AG04449 (cell line): ENCODE measurements at places on chromosomes 5 and 9.

DNA sequence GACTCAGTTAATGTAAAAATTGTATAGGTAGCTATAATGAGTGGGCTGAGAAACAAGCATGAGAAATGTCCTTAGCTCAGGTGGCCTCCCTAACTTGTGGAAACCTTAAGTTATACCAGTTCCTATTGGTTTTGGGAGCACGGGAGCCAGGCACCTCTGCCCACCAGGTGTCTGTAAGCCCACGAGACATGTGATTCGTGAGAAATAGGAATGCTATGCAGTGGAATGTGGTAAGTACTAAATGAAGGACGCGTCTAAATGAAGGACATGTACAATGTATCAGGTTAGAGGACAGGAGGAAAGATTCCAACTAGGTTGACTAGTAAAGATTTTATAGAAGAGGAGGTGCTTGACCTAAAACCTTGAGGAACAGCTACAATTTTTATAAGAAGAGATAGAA is 46.0 kb upstream of the F2RL2 start:
- DNase-seq, result no peak

DNA sequence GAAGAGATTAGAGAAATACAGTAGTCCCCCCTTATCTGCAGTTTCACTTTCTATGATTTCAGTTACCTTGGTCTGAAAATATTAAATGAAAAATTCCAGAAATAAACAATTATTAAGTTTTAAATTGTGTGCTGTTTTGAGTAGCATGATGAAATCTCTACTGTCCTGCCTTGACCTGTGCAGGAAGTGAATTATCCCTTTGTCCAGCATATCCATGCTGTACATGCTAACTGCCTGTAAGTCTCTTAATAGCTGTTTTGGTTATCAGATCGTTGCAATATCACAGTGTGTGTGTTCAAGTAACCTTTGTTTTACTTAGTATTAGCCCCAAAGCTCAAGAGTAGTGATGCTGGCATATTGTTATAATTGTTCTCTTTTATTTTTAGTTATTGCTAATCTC is 11.2 kb upstream of the JAK2 start:
- DNase-seq, result no peak

DNA sequence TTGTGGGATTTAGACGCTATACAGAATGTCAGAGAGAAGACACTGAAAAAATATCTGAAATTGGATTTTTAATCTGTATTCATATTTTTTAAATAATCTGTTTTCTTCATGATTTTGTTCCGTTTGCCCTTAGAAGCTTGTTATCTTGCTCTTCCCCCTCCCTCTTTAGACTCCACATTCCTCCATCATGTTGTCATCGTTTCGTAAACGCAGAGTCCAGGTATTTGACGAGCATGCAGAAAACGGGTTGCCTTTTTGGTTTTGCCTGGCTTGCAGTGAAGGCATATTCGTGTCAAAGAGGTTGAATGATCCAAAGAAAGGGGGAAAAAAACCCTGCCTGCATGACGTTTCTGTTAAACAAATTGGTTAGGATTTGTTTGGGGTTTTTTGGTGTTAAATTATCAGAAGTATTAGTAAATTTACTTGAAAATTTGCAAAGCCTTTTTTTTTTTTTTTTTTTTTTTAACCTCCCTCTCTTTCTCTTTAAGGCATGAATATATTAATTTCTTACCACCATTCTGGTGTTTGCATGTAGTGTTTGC is 2.9 kb downstream of the SPTAN1 start:
- DNase-seq, result no peak

- no peak for DNase-seq
Observed at GRCh38 chr9:133713150-133713959, 24.8 kb downstream of the SARDH start.

DNA sequence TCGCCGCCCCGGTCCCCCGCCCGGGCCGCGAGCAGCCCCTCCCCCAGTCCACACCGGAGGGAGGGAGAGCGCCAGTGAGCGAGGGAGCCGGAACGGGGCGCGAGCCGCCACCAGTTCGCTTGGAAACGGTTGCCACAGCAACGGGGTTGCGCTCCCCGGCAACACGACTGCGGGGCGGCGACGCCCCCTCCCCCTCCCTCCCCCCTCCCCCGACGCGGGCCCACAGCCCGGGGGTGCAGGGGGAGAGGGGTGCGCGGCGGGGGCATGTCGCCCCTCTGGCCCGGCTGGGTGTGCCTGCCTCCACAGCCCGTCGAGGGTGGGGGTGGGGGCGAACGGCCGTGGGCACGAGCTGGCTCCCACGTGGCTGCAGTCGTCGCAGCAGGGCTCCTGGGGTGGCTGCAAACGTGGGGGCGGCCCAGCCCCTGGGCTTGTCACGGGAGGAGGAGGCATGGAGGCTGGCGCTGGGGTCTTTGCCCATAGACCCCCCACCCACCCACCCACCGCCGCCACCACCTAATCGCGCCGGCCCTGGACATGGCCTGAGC is 524 bp downstream of the PRR7 start:
- DNase-seq, result no peak

DNA sequence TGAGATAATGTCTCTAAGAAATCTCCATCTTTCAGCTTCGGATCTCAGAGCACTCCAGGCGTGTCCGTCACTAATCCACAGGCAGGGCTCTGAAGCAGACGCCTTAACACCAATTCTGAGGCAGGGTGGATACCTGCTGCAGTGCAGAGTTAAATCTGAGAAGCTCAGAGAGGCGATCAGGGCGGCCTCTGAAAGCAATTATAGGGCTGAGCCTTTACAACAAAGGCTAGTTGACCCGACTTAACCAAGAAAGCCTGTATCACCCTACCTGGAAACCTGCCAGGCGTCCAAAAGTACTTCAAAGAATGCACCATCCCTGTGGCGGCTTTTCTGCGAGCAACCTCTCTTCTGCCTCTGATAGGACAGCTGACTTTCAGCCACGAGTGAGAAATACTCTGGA is 134.8 kb upstream of the MSX2 start:
- DNase-seq, result no peak

GRCh38 chr5:10591966-10592365 is 28.1 kb downstream of the ANKRD33B start:
- no peak for DNase-seq

DNA sequence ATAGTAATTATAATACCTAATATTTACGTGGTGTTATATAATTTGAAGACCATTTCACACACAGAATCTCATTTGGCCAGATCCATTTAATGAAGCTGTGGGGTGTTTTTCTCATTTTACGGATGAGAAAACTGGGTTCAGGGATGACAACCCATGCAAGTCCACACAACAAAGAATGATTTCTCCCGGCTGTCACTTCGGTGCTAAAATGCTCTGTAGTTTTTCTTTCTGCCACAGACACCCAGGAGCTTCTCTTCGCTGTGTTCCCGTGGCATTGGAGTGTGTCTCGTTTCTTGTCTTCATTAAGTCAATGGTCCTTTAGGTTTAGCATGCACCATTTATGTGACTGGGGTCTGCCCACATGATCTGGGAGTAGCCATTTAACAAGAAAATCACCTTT is 308.5 kb downstream of the ENC1 start:
- no peak for DNase-seq

GRCh38 chr5:89313804-89314588 is 431.0 kb upstream of the MEF2C start:
- peak; percentile 71 for DNase-seq

- DNase-seq, result no peak
Observed at GRCh38 chr5:1795931-1796330, 3.7 kb downstream of the MRPL36 start.

DNA sequence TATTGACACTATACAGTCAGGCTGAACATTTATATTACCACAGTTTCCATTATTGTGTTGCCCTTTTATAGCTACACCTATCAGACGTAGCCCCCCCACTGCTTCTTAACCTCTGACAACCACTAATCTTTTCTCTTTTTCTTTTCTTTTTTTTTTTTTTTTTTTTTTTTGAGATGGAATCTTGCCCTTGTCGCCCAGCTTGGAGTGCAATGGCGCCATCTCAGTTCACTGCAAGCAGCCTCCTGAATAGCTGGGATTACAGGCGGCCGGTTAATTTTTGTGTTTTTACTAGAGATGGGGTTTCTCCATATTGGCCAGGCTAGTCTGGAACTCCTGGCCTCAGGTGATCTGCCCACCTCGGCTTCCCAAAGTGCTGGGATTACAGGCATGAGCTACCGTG is 75.4 kb downstream of the UHRF2 start:
- no peak for DNase-seq

DNA sequence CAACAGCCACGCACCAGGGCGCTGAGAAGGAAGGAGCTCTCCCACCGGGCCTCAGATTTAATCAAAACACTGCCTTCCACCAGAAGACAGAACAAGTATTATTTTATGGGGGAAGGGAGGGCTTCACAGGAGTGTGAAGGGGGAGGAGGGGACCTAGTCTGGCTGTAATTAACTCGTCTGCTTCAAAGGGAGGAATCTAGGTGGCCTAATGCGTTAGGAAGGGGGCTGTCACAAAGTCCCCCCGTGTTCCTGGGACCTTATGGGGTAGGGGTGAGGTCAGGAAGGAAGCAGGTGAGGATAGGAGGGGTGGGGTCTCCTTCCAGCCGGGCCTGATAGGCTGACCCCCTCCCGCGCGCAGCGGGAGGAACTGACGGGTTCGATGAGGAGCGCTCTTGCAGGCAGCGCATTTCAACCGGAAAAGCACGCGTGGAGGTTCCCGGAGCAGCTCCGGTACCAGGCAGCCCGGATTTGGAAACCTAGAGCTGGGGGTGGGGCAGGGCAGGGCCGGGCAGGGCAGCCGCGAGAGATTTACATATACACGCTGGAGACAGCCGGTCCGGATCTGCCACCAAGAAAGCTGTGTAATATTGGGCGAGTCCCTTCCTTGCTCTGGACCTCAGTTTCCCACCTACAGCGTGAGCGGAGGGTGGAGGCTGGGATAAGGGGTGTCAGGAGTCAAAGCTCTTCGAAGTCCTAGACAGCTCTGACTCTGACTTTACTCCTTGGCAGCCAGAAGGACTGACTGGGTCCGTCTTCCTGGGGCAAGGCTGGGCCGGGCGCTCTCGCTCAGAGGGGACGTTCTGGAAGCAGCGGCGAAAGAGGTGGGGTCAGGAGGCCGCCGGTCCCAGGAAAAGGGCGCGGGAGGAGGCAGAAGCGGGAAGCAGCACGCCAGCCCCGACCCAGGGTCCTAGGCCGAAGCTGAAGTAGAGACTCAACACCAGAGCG is 1.8 kb downstream of the SHB start:
- DNase-seq, result no peak

DNA sequence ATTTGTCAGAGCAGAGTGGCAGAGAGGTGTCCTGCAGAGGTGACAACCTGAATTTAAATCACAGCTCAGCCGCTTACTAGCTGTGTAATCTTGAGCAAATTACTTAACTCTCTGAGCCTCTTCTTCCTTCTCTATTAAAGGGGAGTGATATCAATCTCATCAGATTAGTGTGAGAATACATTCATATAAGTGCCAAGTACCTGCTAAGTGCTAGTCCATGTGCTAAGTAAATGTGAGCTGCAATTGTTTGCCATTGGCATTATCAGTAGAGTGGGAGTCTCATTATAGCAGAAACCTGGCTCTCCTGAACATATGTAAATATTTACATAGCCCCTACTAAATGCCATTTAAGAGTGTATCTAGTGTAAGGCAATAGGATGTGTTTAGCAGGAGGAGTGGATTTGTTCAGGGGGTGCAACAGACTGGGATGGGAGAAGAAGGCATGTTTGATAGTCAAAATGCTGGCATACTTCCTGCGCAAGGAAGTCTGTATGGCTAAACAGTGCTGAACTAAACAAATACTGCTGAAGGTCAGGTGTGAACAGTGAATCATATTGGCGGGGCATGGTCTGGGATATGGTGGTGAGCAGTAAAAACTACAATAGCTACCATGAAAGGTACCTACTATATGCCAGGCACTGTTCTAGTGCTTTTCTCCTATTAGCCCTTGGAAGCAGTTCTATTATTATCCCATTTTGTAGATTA is 74.5 kb downstream of the F2RL2 start:
- no peak for DNase-seq

GRCh38 chr9:136372561-136373299 is 739 bp downstream of the CARD9 start:
- peak; percentile 21 for DNase-seq

DNA sequence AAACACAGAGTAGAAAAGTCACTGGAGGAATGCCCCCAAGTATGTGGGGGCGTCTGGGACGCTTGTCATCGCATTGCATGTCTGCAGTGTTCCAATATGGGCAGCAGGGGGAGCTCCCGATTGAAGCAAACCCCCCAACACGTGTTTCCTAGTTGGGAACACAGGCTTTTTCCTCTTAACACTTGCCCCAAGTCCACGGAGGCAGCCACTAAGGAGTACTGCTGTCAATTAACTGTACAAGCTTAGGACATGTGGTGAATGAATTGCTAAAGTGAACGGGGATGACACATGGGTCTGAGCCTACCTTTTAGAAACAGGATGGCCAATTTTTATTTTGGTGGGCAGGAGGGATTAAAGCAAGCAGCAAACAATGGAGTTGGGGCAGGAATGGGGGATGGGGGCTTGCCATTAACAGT is 2.2 kb downstream of the GABRB2 start:
- no peak for DNase-seq

- DNase-seq, result no peak
Observed at GRCh38 chr5:95713960-95714710, 17.0 kb upstream of the RHOBTB3 start.

GRCh38 chr5:82591021-82591515 is 312.9 kb upstream of the RPS23 start:
- DNase-seq, result no peak

- DNase-seq, result no peak
Observed at GRCh38 chr9:2138646-2139045, 123.5 kb downstream of the SMARCA2 start.

DNA sequence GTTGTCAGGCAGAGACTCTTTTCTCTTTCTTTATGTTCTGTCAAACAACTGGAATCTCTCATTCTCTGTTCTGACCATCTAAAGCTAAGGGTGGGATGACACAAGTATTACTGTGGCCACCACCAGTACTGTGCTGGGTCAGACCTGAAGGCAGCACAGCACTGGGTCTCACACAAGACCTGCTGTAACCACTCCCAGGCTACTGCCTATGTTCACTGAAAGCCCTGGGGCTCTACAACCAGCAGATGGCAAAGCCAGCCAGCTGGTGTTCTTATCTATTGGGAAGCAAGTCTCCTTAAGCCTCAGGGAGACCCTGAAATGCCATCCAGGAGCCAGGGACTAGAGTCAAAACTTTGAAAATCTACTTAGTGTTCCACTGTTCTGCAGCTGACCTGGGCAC is 189.5 kb downstream of the SLCO4C1 start:
- DNase-seq, result no peak

DNA sequence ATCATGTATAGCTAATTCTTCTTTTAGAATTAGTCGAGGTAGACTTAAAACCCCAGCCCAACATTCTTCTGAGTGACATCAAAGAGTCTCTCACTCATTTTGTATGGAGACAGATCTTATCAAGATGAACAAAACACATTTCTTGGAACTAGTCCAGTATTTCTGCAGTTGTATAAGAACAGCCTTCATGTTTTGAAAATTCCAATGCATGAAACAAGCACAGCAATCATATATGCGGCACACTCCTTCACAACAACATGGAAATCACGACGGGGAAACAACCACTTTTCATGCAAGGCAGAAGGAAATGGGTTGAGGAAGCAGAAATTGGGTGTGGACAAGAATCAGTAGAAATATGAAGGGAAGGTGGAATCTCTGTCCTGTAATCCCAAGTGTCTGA is 113.8 kb downstream of the PLK2 start:
- DNase-seq, result no peak

- no peak for DNase-seq
Observed at GRCh38 chr5:32736842-32737241, 25.7 kb downstream of the NPR3 start.

- no peak for DNase-seq
Observed at GRCh38 chr5:173782671-173783101, 105.5 kb upstream of the CPEB4 start.

GRCh38 chr9:129702589-129703520 is 37.4 kb downstream of the PRRX2 start:
- peak; percentile 91 for DNase-seq

GRCh38 chr5:135833961-135834638 is 363 bp upstream of the SLC25A48 start:
- no peak for DNase-seq
